ENCODE measurements at places on chromosomes 7 and 10.

DNA sequence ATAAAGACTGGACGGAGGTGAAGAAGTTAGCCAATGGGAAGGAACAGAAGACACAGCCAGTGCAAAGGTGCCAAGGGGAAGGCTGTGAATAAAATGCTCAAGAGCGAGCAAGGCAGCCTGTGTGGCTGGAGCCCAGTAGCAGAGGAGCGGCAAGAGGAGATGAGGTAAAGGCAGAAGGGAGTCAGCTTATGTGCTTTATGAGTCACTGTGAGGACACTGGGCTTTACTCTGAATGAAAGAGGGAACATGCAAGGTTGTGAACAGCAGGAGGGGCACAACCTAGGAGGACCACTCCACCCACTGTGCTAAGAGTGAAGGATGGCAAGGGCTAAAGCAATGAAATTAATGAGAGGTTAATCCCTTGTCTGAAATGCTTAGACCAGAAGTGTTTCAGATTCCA, 129.0 kb upstream of the ODAD2 start:
- no peak for DNase-seq

DNA sequence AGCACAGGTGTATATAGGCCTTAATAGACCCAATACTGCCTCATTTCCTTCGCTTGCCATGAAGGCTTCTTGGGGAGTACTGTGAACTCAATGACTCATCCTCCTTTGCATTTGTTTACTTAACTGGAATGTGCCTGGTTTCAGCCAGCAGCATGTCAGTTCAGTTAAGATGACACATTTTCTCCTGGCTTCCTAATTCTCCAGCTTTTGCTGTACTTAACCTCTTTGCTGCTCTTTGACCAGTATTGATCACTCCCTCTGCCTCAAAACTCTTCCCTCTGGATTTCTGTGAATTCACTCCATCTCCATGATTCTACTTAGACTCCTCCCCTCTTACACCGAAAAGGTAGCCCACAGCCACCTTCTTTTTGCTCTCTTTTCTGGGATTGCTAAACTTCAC, 135.7 kb downstream of the MAGI2 start:
- no peak for DNase-seq

GRCh38 chr10:131211965-131212619, 99.4 kb downstream of the TCERG1L start:
- DNase-seq: no peak

DNA sequence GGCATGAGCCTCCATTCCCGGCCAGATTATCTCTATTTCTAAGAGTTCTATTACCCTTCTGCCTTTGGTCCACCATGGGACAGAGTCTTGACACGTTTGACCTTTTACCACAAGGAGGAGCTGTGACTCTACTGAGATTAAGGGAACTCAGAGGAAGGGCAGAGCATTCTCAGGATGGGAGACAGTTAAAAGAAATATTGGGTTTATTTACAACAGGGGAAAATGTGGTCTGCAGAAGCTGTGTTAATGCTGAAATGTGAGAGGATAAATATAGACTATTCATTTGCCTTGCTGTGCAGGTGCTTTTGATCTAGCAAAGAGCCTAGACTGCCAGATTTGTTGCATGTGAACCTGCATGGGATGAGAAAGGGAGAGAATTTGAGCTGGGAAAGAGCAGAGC, 45.8 kb upstream of the PRSS58 start:
- DNase-seq: no peak

GRCh38 chr7:54546081-54546985, 4.2 kb downstream of the VSTM2A start:
- DNase-seq: no peak

- DNase-seq: no peak
These were observed 20.7 kb downstream of the PRSS2 start for GRCh38 chr7:142791502-142791901.

DNA sequence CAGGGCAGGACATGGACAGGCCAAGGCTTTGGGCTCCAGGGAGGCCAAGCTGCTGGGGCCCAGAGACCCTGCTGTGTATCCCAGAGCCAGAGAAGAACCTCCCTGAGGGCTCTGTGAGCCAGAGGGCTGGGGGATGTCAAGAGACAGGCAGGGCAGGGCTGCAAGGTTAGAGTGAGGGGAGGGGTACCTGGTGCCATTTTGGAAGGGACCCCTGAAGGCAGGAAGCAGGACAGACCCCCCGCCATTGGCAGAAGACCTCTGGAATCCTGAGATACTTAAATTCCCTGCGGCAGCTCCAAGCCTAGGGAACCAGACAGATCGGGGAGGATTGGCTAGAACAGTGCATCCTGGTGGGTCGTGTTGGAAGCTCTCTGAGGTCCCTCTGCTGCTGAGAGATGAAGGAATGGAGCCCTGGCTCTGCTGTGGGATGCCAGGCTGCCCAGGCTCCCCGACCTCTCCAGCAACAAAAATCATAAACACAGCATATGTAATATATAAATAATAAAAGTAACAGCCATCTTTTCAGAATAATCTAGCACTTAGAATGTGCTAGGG, 75.0 kb downstream of the LHPP start:
- no peak for DNase-seq

DNA sequence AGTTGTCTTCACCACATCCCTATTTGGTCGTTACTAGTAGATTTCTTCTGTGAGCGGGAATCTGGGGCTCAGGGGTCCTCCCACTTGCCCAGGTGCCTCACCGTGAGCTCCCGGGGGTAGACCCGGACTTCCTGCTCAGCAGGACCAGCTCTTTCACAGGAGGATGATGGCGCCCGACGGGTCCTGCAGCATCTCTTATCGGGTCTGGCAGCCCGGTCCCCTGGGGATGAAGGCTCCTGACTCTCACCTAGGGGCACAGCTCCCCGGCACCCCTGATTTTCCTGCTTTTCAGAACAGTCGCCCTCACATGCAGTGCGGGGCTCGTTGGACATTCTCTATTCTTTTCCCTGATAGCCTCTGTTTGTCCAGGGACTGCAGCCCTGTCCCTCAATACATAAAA, 33.0 kb upstream of the SHH start:
- DNase-seq: no peak

GRCh38 chr10:30098629-30099028, 39.2 kb upstream of the JCAD start:
- no peak for DNase-seq

DNA sequence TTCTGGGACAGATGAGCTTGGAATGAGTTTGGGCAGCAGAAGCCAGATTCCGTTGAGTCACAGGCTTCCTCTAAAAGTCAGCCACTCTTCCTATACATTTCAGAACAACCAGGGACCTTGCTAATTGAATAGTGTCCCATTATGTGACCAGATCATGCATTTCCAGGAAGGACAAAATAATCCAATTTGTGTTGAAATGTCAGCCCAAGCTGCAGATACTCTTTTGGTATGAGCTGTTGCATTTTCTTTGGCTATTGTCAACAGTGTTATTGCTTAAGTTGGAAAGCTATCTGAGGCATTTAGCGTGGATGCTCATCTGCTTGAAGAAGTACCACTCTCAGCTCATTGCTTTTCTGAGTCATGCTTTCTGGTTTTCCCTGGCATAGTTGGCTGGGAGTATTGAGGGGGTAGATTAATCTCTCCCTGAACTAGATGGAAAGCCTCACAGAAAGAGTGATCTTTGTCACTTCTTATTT, 223.7 kb upstream of the HABP2 start:
- DNase-seq: no peak

GRCh38 chr10:76962851-76963250, 674.8 kb downstream of the KCNMA1 start:
- DNase-seq: no peak

GRCh38 chr7:1242256-1242605, 9.6 kb downstream of the UNCX start:
- DNase-seq: no peak

- no peak for DNase-seq
These were observed 46.4 kb upstream of the NXPH1 start for GRCh38 chr7:8386926-8387550.

- DNase-seq: no peak
These were observed 22.9 kb downstream of the CDK6 start for GRCh38 chr7:92813390-92814024.

GRCh38 chr10:124640538-124641231, 103.5 kb downstream of the FAM53B start:
- DNase-seq: no peak

DNA sequence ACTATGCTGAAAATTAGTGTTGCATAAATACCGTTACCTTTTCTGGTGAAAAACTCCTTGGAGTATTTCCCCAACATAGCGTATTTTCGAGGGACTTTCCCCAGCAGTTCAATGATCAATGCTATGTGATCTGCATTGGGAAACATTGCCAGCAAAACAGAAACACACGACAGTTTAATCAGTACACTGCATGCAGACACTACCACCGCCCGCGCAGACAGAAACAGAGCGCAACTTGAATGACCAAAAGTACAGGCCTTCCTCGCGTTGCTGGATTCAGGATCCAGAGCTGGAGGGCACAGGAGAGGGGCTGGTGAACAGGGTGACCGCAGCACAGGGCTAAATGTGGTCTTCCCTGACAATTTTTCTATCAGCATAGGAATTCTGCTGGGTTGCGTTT, 111.7 kb downstream of the KMT2E start:
- DNase-seq: no peak

- no peak for DNase-seq
These were observed 90.5 kb downstream of the VSTM2A start for GRCh38 chr7:54632696-54633095.

DNA sequence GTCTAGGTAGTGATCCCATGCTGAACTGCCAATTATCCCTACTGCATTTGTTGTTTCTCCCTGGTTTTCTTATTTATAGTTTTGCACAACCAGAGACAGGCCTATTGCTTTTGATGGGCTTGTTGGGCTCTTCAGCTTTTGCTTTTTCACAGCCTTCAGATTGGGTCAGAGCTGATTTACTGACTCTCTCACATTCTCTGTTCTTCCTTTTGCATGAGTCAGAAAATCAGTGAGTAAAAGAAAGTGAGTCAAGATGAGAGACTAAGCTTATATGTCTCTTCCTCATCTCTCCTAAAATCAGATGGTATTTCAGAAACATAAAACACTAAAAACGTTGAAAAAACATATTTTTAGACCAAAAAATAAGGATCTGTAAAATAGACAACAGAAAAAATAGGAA, 1135.4 kb downstream of the XPNPEP1 start:
- DNase-seq: no peak

DNA sequence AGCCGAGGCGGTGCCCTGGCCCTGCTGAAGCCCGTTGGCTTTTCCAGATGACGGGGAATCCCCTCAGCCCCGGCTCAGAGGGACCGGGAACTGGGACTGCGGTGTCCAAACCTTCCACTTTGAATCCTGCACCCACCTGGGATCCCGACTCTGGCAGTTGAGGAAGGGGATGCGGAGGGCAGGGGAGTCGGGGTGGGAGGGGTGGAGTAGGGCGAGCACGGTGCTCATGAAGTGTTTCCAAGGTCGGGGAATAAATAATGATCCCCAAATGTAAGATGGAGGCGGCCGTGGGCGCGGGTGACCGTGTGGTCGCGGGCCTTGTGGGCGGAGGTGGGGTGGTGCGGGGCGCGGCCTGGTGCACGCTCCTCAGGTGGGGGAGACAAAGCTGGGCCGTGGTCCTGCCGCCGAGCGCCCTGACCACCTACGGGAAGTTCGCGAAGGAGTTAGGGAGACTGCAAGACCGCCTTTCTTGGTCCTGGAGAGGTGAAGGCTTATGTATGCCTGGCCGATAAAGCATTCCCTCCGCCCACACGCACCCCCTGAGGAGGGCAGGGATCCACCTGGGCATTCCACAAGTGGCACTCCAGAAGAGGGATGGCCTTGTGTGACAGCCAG, 1.4 kb downstream of the MTURN start:
- no peak for DNase-seq

DNA sequence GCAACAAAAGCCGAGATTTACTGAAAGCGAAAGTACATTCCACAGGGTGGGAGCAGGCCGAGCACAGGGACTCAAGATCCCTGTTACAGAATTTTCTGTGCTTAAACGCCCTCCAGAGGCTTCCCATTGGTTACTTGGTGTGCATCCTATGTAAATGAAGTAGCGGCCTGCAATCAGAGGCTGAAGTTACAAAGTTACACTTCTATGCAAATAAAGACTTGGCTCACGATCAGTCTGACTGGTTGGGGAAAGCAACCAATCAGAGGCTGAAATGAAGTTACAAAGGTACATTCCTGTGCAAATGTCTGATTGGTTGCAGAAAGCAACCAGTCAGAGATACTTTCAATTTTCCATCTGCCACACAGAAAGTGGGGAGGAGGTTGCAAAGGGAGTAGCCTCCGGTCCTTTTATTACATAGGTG, 4.1 kb downstream of the ACBD7 start:
- no peak for DNase-seq

DNA sequence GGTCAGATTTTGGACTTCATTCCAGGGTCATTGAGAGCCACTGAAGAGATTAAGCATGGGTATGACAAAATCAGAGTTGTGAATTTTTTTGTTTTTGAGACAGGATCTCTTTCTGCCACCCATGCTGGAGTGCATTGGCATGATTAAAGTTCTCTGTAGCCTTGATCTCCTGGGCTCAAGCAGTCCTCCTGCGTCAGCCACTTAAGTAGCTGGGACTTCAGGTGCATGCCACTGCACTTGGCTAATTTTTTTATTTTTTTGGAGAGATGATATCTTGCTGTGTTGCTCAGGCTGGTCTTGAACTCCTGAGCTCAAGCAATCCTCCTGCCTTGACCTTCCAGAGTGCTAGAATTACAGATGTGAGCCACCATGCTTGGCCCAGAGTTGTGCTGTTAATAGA, 52.5 kb upstream of the GLCCI1 start:
- no peak for DNase-seq

GRCh38 chr7:110964775-110965174, 126.2 kb upstream of the LRRN3 start:
- DNase-seq: no peak

- DNase-seq: no peak
These were observed 81.8 kb downstream of the NT5C2 start for GRCh38 chr10:103111031-103111917.

GRCh38 chr7:29326864-29327263, 132.3 kb downstream of the CHN2 start:
- DNase-seq: no peak

DNA sequence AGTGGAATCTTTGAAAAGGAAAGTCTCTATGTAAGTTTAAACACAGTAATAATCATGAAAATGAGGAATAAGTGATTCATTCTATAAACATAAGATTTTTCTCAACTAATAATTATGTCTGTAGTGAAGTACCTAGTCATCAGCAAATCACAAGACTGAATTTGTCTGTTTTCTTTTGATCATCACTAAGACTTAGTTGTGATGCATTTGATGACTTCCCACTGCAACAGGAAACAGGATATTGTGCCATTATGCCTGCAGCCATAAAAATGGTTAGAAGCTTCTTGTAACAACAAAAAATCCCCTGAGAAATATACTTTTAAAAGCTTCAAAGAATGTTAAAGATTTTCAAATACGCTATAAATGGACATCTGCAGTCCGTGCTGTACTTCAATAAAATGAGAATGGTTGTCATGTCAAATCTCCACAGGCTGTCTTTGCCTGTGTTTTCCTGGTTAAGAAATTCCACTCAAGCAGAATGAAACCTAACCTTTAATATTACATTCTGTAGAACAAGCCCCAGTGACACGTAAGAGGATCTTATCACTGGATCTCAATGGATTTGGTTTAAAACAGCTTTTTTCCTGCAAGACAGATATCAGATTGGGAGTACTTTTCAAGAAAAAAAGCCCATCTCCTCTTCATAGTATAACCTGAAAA, 1262.3 kb upstream of the PHF14 start:
- DNase-seq: no peak

- no peak for DNase-seq
These were observed 471.7 kb downstream of the GRM8 start for GRCh38 chr7:126780993-126781392.

- DNase-seq: no peak
These were observed 36.0 kb upstream of the RSU1 start for GRCh38 chr10:16853201-16853600.

GRCh38 chr10:92967641-92968040, 93.0 kb upstream of the CYP26C1 start:
- no peak for DNase-seq

- DNase-seq: no peak
These were observed 43.4 kb upstream of the GJD4 start for GRCh38 chr10:35561715-35562114.
